ENCODE measurements at places on chromosomes 3 and 15. TPM values are rescaled to one million over a fixed set of nuclear protein-coding genes. Genes with fewer than 3 reads are reported as not detected.

CFAP100 gene
- not detected for total RNA-seq

DNA sequence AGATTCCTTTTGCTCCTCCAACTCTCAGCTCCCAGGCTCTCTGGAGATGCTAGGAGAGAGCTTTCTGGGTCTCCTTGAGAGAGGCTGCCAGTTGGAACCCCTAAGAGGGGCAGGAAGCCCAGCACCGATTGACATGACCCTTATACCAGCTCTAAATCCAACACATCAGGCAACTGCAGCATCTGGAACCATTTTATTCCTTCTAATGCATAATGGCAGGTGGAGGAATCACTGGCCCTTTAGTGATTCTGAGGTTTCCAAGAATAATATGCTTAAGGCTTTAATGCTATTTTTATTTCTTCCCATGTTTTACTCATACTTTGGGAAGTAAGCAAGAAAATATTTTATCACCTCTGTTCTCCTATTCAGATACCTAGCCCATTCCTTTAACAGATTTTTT lies 60.3 kb upstream of the TEX264 start:
- H3K27me3 ChIP-seq = no peaks in the 10 kb centered on the region
- no peaks in the 10 kb centered on the region for H3K4me1 ChIP-seq
- no peaks in the 10 kb centered on the region for H3K36me3 ChIP-seq
- no peak overlapping the region for H3K27ac ChIP-seq
- H3K4me3 ChIP-seq = no peak overlapping the region
- DNase-seq = no peak

DNA sequence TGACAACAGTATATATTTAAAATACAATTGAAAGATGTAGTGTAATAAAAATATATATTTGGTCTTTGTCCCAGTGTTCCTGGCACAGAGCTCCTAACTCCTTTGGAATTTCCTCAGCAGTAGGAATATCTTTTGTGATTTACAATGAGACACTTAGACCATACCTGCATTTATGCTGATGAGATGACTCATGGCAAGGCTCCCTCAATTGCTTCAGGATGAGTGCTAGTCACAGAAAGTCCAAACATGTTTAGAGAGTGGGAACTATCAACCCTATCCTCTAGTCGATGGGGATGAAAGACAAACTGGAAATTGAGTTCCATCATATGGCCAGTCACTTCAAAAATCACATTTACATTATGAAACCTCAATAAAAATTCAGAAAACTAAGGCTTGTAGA lies 588.3 kb upstream of the LMCD1 start:
- H3K4me1 ChIP-seq = no peaks in the 10 kb centered on the region
- no peak for DNase-seq
- H3K4me3 ChIP-seq = no peak overlapping the region

DNA sequence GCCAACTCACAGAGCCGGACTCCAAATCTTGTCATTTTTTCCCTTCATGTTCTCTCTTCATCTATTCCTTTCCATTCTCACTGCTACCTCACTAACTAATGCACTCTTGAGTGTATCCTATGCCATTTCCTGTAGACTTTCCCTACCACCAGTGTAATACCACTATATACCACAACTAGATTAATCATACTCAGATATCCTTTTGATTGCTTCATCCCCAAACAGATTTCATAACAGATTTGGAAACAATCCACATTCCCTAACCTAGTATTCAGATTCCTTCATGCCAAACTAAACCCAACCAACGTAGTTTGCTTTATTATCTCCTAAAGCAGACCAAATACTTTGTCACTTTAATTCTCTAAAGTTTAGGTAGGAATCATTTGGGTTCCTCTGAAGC lies 2.6 kb upstream of the PLOD2 start:
- peak; percentile 86 for DNase-seq
- H3K4me1 ChIP-seq = peaks cover 26% of the 10 kb centered on the region
- H3K4me3 ChIP-seq = no peak overlapping the region
- H3K27me3 ChIP-seq = no peaks in the 10 kb centered on the region
- H3K27ac ChIP-seq = peak overlapping the region; percentile 25

- no peak for DNase-seq
- no peak overlapping the region for H3K4me3 ChIP-seq
- H3K4me1 ChIP-seq = no peaks in the 10 kb centered on the region
- peaks cover 30% of the 10 kb centered on the region for H3K27me3 ChIP-seq
- no peaks in the 10 kb centered on the region for H3K36me3 ChIP-seq
- no peak overlapping the region for H3K27ac ChIP-seq
Measured at GRCh38 chr3:50490424-50490823, 13.0 kb downstream of the CACNA2D2 start.

WNT5A gene
- 146 TPM for total RNA-seq

GRCh38 chr3:63304421-63304820 lies 26.3 kb downstream of the SYNPR start:
- no peaks in the 10 kb centered on the region for H3K4me1 ChIP-seq
- H3K4me3 ChIP-seq = no peak overlapping the region
- no peaks in the 10 kb centered on the region for H3K36me3 ChIP-seq
- no peak overlapping the region for H3K27ac ChIP-seq
